ENCODE measurements at places on chromosomes 3 and 15.

DNA sequence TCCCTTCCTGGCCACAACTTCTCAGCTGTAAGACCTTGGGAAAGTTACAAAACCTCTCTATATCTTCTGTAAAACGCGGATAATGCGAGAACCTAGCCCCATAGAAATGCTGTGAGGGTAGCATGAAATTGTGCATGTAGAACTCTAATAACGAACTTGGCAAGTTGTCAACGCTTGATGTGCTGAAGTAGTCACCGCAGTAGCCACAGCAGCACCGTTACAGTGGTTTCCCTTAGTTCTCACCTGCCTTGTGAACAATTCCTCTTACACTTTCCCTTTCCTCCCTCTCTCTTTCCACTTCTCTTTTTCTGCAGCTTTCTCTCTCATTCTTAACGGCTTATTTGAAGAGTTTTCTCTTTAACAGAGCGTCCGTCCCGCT is 447 bp upstream of the SHQ1 start:
- DNase-seq: peak; percentile 99

GRCh38 chr3:152321200-152321954 is 52.6 kb downstream of the MBNL1 start:
- DNase-seq: no peak

- DNase-seq: no peak
Observed at GRCh38 chr3:6425289-6425820, 435.6 kb upstream of the GRM7 start.

DNA sequence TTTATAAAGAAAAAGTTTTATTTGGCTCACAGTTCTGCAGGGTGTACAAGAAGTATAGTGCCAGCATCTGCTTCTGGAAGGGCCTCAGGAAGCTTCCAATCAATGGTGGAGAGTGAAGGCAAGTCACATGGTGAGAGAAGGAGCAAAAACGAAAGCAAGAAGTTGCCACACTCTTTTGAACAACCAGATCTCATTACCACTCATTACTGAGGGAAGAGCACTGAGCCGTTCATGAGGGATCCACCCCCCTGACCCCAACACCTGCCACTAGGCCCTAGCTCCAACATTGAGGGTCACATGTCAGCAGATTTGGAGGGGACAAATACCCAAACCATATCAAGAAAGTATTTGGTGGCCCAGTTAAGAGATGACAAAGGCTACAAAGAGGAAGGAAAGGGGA is 239.3 kb upstream of the UBE2E1 start:
- DNase-seq: peak; percentile 8

- DNase-seq: peak; percentile 40
Observed at GRCh38 chr15:31387092-31387478, 60.5 kb downstream of the KLF13 start.

DNA sequence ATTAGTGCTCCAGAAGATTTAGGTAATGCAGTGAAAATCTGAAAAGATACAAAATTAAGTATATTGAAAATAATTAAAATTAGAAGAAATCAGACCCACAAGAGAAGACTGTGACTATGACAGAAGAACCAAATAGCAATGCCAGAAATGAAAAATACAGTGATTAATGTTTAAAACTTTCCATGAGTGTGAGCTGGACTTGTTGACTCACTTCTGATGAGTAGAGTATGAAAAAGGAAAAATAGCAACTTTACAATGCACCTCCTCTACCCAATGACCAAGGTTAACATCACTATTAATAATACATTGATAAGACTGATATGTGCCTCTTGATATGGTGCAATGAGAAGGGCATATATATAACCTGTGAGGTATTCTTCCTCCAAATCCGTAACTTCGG is 39.3 kb upstream of the SLC22A13 start:
- DNase-seq: no peak

GRCh38 chr3:100207886-100208285 is 52.9 kb upstream of the TBC1D23 start:
- no peak for DNase-seq

DNA sequence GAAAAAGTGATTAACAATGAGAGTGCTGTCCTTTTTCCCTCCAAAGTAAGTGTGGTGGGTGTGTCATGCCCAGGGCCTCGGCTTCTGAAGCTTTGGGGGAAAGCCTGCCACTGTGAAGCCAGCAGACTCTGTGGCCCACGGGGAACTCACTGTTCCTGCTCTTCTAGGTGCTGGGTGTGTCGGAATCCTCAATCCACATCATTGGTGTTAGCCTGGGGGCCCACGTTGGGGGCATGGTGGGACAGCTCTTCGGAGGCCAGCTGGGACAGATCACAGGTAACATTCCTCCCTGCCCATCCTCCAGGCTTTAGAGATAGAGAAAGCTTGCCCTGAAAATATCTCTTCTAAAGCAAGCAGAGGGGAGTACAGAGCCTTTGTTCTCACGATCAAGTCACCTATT is 11.6 kb downstream of the PLA1A start:
- DNase-seq: no peak

DNA sequence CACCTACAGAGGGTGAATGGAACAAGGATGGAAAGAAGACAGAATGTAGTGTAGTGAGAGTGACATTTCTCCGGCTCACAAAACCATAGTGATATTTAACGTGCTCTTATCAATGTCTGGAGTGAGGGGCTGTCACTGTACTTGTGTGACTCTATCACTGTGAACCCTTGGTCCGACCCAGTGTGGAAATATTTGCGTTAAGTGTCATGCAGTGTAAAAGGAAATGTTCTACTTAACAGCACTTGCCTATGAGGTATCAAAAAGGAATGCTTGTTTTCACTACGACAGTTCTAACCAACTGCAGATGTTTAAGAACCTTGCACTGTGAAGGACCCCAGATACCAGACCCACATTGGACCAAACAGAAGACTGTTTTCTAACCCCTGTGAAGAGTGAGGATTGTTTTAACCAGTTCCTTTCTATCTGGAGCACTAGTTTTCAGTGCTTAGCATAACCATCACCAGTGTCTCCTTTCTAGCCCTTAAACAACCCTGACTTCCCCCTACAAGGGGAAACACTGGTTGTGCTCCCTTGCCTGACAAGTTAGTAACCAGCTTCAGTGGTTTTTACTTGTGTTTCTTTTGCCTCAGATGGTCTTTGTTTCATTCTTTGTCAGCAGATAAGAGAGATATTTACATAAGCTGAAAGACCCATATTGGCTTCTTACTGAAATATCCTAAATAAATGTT is 144.7 kb upstream of the ABHD17C start:
- DNase-seq: no peak

GRCh38 chr15:86608461-86609205 is 529.0 kb downstream of the AGBL1 start:
- no peak for DNase-seq

- DNase-seq: no peak
Observed at GRCh38 chr3:192573240-192573639, 154.1 kb downstream of the FGF12 start.
